NK-92 treated with Interleukin-12 subunit alpha and Interleukin-12 subunit beta, amount 100 ng/mL, for 24 hours (cell line): ENCODE measurements at places on chromosomes 3 and 15.
A peak's percentile ranks its signal among the peaks of the same experiment; 100 is the strongest.

DNA sequence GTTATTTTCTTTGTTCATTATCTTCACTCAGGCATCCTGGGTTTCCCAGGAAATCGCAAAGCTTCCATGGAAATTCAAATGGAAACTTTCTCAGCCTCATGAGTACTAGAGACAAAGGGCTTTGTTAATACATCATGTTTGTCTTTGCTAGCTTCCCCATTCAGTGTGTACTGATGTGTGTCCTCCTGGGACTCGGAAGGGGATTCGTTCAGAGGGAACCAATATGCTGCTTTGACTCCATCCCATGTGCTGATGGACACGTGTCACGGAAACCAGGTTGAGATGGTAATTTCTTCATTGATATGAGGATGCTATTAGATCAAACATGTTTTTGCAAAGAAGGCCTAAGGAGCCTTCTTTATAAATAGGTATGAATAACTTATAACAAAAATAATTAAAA lies 87.0 kb upstream of the KCNAB1 start:
- no peak for DNase-seq

DNA sequence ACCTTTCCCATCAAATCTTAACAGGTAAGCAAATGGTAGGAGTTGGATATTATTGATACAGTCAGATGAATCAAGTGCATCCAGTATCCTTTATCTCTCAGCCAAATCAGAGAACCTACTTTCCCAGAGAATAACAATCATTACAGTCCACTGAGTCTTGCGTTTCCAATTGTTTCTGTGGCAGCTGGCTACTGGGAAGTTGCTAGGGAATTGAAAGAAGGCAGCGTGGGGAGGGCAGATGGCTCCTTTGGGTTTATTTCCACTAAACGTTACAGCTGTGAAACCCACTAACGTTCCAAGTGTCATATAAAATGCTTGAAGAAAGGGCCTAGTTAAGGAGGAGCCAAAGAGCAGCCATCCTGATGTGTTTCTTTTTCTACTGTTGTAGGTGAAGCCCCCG lies 78.4 kb downstream of the WDR72 start:
- no peak for DNase-seq

DNA sequence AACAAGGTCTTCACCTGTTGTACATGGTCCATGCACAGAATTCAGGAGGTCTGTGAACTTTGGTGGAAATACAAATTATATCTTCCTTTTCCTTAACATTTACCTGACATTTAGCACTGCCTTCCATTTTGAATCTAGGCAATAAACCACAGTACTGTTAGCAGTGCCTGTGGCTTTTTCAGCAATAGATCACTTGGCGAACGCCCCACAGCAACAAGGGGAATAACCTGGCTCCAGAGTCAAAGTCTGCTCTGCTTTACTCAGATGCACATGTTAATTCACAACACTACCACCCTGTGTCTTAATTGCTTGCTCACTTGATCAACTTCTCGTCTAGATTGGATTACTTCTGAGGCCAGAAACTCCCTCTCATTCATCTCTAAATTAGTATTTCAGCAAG lies 414.6 kb upstream of the PROK2 start:
- no peak for DNase-seq

DNA sequence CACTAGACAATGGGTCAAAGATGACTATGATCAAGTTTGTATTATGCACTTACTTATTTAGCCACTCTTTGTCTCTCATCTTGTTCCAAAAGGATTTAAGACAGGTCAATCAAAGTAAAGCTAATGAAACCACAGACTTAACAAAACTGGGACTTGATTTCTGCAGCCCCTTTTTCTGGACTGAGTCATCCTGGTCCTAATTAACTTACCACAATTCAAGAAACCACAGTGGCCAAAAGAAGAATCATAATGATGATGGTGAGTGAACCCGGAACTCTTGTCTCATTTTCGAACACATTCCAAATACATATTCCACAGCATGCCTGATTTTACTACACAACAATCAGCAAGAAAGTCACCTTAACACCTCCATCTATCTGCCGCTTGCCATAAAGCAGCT lies 1333.0 kb downstream of the ROBO1 start:
- DNase-seq, result no peak

DNA sequence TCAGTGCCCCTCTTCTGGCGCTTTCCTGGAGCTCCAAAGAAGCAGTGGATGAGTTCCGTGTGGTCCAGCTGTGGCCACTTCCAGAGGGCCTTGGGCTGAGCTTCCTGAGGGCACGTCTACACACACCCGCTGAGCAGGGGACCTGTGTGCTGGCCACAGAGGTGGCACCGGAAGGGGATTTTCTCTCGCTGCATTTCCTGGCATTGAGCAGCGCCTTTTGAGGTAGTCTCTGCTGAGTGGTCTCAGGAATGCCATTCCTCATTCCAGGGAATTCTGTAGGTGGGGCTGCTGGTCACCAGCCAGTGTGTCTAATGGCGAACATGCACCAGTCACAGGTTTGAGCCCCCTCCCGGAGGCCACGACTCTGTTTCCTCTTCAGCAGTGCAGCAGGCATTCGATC lies 48.1 kb downstream of the AMOTL2 start:
- DNase-seq, result no peak

DNA sequence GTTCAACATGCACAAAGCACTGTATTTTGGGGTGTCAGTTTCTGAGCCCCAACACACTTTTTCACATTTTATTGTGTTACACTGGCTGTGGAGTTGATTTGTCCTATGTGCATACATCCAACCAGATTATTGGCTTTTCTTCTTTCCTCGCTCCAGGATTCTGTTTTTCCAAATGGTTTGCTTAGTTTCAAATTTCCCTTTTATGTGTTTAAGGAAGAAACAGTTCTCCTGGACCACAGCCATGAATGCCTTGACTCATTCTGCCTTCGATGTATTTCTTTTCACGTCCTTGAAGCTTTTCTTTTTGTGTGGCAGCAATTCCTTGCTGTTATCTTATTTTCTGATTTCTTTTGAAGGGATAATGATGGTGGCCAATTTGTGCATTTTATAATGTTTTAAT lies 53.8 kb downstream of the CACNA2D3 start:
- no peak for DNase-seq

- DNase-seq, result no peak
These were observed 269.0 kb downstream of the ZNF621 start for GRCh38 chr3:40793730-40794129.

- DNase-seq, result peak; percentile 9
These were observed 1.3 kb downstream of the GNAT1 start for GRCh38 chr3:50192689-50193141.

DNA sequence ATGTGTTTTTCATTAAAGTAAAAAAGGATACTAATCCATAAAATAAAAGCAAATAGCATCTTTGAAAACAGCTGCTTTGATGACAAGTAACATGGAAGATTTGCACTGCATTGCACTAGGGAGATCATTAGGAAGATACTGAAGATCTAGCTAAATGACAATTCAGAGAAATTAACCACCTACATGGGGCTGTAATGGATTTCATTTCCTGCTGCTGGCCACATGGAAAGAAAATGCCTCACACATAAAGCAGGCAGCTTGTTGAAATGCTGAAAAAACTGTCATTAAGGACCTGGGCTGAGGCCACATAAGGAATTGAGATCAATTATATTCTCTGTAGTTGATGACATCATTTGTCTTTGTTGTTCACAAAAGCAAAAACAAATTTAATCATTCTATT lies 94.1 kb downstream of the PYDC2 start:
- DNase-seq, result no peak

GRCh38 chr3:120093119-120093910 lies 932 bp downstream of the GSK3B start:
- DNase-seq, result no peak

DNA sequence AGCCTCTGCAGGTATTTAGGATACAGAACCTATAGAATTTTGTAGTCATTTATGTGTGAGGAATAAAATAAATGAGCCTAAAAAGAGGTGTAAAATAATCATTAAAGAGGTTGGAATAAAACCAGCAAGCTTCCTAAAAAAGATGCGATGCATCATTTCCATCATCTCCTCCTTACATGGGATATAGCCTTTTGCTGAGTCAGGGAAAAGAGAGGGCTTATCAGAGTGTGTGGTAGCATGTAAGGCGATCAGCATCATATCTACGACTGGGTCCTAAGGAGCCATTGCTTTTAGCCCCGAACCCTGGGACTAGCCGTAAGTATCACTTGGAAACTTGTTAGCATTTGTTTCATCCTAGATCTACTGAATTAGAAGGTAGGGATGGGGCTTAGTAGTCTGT lies 94.9 kb downstream of the DTWD1 start:
- no peak for DNase-seq

DNA sequence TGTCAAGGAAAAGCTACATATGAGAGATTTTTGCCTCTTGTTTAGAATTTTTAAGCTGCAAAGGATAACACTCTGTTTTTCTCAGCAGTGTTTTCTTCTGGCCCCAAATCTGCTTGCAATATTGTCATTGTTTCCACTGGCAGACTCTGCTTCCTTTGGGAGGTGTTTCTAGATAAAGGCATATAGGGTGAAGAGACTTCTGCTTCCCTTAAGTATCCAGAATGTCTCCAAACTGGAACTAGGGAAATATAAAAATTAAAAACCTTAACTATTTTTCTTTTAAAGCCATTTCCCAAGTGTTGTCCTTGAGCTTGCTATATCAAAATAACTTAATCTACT lies 225.8 kb downstream of the CGGBP1 start:
- DNase-seq, result no peak
